ENCODE measurements at places on chromosomes 5 and 9. TPM values are rescaled to one million over a fixed set of nuclear protein-coding genes. Genes with fewer than 3 reads are reported as not detected.

GRCh38 chr5:7420510-7421280, 24.8 kb downstream of the ADCY2 start:
- DNase-seq, result no peak

DNA sequence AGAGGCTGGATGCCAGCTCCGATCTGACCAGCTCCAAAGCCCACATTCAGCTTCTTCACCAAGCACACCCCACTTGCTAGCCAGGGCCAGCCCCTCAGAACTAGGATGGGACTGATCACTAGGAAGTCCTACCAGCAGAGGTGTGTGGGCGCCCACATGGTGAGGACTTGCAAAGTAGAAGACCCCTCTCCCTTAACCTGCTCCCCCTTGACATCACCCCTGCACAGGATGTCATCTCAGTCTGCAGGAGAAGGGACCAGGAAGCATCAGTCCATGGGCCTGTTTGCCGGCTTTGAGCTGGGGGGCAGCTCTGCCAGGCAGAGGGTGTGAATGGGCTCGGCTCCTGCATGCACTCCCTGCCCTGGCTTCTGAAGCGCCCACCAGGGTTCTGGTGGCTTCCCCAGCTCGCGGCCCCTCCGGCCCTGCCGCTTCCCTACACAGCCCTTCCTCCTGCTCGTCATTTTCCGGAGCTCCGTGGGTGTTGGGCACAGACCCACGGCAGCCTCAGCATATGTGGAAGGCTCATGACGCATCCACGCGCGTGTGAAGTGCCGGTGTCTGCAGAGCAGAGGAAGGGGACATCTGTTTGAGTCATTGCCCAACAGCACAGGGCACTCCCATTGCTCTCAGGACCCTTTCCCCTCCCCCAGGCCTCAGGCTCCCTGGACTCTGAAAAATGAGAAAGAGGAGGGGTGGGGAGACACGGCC, 3.7 kb upstream of the FAM78A start:
- DNase-seq, result no peak

The LHX2 gene
- total RNA-seq, result 1.1 TPM

The PCDHB16 gene
- total RNA-seq, result 0.46 TPM

DNA sequence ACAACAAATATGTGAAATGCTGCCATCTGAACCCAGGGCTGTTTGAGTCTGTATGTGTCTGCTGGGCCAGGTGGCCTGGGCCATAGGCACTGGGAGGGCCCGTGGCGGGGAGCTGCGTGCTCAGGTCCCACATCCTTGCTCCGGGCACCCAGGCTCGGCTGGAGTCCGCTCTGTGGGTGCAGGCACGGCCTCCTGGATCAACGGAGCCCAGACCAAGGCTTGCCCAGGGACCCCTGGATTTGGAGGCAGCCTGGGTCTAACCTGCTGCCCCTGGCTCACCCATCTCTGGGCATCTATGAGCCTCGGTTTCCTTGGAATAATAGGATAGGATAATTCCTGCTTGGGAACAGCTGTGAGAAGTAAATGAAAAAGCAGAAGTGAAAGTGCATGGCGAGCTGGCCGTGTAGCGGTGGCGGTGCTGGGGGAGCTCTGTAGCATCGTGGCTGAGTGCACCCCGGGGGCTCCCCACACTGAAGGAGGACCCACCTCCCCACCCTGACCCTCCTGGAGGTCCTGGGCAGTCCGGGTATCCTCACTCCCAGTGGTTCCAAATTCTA, 1.2 kb downstream of the CDHR2 start:
- DNase-seq, result no peak

GRCh38 chr9:128100581-128100980, 26.9 kb downstream of the PTGES2 start:
- DNase-seq, result no peak

GRCh38 chr9:101498323-101498722, 35.3 kb upstream of the RNF20 start:
- no peak for DNase-seq

DNA sequence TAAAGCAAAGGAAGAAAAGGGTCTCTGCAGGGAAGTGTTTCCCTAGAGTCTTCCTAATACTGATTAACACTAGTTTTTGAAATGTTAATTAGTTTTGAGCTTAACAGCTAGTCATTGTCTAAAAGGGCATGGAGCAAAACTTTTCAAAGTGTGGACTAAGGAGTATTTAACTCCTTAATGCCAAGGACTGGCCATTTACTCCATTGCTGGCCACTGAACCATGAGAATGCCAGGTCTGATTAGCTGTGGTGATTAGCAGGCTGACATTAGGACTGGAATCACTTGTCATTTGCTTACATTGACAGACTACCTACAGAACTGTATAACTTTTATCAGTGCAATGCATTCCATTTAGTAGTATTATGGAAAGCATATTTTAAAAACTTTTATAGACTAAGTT, 987.0 kb downstream of the NR2F1-AS1 start:
- DNase-seq, result no peak

The GABRA1 gene
- not detected for total RNA-seq

The LCP2 gene
- total RNA-seq, result not detected

DNA sequence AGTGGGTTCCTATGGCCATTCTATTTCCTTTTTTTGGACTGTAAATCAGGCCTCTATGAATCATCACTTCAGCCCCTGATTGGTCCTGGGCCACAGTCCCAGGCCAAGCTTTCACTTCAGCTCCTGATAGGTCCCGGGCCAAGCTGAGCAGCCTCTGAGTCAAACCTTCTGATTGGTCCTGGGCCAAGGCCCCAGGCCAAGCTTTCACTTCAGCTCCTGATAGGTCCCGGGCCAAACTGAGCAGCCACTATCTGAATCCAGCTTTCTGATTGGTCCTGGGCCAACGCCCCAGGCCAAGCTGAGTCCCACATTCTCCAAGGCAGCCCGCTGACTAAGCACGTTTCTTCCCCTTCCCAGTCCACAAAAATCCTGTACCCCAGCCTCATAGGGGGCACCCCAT, 1972.9 kb upstream of the ACO1 start:
- no peak for DNase-seq

- no peak for DNase-seq
These were observed 142.0 kb downstream of the FAM114A2 start for GRCh38 chr5:153896701-153897100.

The GLDC gene
- 8.1 TPM for total RNA-seq

The PCDHA4 gene
- total RNA-seq, result 1.5 TPM

The BARX1 gene
- total RNA-seq, result not detected

The SURF4 gene
- total RNA-seq, result 161 TPM

GRCh38 chr5:127367029-127367428, 76.4 kb downstream of the MEGF10 start:
- no peak for DNase-seq

Data from PC-3 (cell line).